ENCODE measurements at places on chromosomes 11 and 22.

- DNase-seq = no peak
Observed at GRCh38 chr11:32005786-32006416, 85.0 kb upstream of the RCN1 start.

GRCh38 chr11:69402251-69402887, 79.1 kb upstream of the LINC01488 start:
- DNase-seq = no peak

DNA sequence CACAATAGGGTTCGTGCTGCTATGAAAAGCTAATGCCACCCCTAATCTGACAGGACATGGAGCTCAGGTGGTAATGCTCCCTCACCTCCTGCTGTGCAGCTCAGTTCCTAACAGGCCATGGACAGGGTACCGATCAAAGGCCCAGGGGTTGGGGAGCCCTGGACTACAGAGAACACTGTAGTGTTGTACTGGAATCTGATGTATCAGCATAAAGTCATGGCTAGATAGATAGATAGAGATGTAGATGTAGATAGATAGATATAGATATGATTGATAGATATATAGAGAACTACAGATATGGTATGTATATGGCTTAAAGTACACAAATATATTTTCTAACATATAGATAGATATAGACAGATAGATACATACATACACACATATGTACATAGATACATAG, 112.3 kb upstream of the MPPED2 start:
- no peak for DNase-seq

DNA sequence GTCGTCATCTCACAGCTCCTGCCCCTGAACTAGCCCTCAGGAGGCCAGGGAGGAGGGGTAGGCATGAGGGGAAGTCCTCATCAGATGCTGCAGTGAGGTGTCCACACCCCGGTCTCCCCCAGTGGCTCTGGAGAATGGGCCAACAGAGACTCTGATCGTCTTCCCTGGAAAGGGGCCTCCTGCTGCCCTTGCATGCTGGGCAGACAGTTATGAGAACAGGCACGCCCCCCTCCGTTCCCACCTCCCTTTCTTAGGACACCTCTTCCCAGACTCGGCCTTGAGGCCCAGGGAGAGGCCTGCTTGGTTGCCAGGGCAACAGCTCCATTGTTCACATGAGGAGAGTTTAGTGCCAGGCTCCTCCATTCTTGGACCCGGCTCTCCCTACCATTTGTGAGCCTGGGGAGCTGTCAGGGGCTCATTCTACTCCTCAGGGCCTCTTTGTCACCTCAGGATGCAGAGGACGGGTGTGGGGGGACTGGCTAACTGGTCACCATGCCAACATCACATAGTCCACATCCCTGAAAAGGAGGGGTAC, 157.7 kb downstream of the TTC17 start:
- no peak for DNase-seq

GRCh38 chr11:71164186-71164585, 88.2 kb downstream of the SHANK2 start:
- no peak for DNase-seq
